ENCODE measurements at places on chromosomes 6 and 20.

DNA sequence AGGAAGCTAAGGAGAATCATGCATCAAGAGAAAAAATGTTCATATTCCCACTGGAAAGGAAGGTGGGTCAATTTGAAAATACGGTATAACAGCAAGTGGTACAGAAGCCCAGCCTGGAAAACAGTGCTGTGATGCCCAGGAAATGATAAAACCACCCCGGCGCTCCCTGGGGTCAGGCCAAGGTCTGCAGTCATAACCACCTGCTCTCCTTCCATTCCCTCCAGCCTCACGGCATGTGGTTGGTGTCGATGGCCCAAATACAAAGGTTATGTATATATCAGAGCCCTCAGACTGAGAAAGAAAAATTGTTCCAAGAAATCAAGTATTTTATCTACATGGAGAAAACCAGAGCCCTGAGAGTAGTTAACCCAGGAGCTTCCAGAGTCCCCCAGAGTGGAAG, 208.1 kb upstream of the CDYL start:
- no peak for DNase-seq

- DNase-seq = no peak
Observed at GRCh38 chr6:10141746-10142443, 273.0 kb downstream of the TFAP2A start.

- no peak for DNase-seq
Observed at GRCh38 chr6:19831358-19831757, 5.8 kb upstream of the ID4 start.

DNA sequence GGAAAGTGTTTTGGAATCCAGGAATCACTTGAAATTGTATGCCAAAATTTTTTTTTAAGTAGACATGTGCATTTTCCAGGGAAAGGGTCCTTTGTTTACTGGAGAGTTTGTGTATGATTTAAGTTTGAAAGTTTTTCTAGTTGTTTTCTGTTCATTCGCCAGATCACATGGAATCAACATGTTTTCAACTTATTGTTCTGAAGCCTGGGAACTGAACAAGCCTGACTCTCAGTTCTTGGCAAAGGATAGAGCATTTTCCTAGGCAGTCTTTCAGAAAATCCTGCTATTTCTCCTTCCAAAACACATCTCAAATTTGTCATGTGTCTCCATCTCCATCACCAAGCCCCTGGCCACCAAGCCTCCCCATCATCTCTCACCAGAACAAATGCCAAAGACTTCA, 374.8 kb downstream of the MAFB start:
- no peak for DNase-seq

DNA sequence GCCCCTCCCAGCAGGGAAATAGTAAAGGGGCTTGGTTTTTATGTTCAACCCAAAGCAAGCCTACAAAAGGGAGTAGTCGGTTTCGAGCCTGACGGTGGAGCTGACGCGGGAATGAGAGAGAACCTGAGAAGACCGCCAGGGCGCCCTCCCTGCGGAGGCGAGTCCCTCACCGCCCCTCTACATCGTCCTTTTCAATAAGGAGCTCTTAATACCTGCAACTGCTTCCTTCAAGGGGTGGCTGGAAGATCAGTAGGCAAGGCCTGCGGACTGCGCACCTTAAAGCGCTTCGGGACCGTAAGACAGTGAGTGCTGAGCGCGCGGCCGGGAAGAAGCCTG, 709 bp upstream of the ZNF76 start:
- DNase-seq = peak; percentile 66

- DNase-seq = no peak
Observed at GRCh38 chr20:1377984-1378734, 14.7 kb downstream of the FKBP1A start.

- no peak for DNase-seq
Observed at GRCh38 chr6:115001731-115002350, 659.0 kb upstream of the HS3ST5 start.

GRCh38 chr6:42075159-42075838, 25.0 kb downstream of the TAF8 start:
- DNase-seq = peak; percentile 4

- no peak for DNase-seq
Observed at GRCh38 chr6:12516070-12516469, 200.5 kb upstream of the PHACTR1 start.

DNA sequence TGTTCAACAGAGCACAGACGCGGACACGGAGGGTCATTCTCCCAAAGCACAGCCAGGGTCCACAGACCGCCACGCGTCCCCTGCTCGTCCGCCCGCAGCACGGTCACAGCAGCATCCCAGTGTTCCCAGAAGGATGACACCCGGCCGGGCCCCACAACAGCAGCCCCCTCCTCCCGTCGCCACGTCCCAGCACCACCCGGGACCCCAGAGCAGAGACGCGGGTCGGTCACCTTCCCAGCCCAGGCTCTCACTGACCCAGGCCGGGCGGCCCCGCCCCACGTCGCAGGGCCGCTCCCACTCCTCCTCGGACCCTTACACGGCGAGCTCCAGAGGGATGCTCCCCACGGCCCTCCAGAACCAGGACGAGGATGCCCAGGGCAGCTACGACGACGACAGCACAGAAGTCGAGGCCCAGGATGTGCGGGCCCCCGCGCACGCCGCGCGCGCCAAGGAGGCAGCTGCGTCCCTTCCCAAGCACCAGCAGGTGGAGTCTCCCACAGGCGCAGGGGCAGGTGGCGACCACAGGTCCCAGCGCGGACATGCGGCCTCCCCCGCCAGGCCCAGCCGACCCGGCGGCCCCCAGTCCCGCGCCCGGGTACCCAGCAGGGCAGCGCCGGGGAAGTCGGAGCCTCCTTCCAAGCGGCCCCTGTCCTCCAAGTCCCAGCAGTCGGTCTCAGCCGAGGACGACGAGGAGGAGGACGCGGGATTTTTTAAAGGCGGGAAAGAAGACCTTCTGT, 64.3 kb downstream of the FNDC1 start:
- DNase-seq = no peak
